Left forelimb (tissue), 1 donor: ENCODE measurements at places on chromosomes 1 and 21.

DNA sequence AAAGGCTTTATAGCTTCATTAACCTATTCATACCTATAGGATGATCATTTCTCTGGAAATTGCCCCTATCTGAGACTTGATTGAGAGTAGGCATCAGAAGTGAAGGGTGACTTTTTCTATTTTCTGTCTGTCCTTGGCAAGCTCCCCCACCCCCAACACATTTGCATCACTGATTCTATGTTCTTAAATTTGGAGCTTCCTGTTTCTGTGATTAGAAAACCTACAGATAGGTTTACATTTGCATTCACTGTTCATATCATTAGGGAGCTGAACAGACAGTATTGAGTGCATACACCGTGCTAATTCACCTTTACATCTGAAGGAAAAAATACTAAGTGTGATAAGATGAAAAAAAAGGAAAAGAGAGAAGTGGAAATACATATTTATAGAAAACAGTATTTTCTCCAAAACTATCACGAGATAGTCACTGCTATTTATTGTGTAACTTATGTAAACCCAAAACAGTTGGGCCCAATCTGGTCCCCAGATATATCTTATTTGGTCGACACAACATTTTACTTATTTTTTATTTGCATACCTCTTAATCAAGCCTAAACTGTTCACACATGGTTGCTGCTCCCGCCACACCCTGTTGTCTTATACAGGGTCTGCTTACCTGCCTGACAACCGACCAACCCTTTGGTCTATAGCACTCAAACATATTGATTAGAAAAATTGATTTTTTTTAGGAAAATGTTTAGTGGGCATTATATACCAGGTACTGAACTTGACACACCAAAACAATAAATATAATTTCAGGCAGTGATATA is 218.8 kb downstream of the NTNG1 start:
- no peak for DNase-seq

GRCh38 chr1:64502931-64503330 is 33.0 kb downstream of the CACHD1 start:
- DNase-seq, result no peak

DNA sequence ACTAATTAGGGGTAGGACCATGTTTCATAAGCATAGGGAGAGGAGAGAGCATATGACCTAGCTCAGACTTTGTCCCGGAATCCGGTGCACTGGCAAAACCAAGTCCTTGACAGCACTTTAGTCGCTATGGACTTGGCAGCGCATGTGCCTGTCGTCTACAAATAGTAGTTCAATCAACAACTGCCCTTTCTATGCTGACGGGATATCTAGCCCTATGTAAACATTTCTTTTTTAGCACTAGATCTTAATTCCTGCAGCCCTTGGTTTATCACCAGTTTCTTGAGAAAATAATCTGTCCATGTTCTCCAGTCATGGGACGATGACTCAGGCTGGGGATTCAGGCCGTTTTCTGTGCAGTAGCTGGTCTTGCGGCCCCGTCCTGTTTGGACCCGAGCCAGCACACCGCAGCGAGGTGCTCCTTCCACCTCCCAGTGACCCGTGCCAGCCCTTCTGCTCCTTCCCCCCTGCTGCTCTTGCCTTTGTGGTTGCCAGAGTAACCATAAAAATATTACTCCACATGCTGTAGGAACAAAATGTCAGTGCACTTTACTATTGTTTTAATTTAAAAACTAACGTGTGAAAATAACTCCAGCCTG is 8.6 kb upstream of the MT1HL1 start:
- no peak for DNase-seq

DNA sequence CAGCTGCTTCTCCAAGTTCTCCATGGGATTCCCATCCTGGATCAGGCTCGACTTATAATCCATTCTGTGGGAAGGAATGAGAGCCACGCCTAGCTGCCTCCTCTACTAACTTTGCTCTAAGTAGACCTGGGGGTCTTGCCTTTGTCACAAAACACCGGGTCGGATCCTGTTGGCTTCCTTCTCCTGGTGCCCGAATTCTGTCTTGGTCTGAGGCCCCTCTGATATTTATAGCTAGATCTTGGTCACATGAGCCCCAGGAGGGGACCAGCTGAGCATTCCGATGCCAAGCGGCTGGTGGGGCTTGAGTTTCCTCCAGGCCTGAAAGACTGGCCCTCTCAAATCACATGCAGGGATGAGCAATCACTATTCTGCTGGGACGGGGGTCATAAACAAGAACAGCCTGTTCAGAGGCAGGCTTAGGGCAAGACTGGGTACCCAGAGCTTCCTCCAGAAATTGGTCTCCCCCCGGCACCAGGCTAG is at the start of gene TRIM63:
Gene TRIM63 (minus strand): TSS at position 199 of the 480 bp plus-strand sequence. CDS start 136 bp downstream, at position 63.
- DNase-seq, result no peak

- DNase-seq, result no peak
Measured at GRCh38 chr1:115705085-115705951, 63.2 kb downstream of the CASQ2 start.

DNA sequence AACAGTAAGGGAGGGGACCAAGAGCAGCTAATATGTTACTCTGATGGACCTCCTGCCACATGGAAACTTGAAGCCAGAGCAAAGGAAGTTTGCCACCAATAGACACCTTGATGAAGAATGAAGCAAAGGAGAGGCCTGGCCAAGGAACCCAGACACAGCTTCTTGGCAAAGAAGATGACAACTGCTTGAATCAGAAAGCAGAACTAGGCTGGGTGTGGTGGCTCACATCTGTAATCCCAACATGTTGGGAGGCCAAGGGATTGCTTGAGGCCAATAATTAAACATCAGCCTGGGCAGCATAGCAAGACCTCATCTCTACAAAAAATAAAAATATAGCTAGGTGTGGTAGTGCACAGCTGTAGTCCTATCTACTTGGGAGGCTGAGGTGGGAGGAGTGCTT is 31.7 kb upstream of the CAPZB start:
- no peak for DNase-seq

DNA sequence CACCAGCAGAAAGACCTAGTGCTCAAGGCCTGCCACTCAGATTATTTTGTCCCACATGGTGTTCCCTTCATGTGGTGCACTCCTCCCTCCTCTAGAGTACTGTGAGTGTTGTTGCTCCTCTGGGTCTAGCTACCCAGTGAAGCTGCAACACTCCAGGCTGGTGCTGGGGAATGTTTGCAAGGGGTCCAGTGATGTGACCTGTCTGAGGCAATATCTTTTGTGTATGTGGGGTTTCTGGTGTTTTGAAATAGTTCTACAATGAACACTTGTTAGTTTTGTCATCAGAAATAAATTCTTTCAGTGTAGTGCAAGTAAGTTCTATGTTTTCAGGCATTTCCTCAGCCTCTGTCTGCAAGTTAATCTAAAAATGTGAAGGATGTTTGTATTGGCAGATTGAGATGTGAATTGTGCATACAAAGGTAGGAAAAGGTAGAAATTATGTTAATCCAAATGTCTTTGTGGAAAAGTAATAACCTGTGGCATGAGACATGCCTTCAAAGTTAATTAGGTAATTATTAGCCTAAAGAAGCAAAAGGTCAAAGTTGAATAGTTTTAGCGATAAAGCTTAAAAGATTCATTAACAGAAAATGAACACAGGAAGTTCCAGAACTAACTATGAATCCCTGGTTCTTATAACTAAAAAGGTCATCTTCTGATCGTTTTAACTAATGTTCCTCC is 616.8 kb downstream of the LTN1 start:
- no peak for DNase-seq
